ENCODE measurements at places on chromosomes 3 and 15.

- DNase-seq: no peak
Measured at GRCh38 chr15:58179741-58180381, 41.7 kb downstream of the AQP9 start.

DNA sequence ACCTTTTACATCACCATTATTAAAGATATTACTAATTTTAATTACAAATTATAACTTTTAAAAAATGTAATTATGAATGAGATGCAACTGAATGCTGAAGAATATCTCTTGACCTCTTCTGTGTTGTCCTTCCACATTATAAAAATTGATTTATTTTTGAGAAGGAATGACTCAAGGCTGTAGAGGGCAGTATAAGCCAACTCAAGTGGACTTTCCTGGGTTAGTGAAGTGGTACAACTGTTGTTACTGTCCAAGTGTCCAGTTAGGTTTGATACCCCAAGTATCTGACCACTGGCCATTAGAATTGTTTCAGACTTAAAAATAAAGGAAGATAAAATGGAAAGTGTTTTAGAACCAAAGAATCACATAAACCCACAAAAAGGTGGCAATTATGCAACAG lies 51.9 kb downstream of the BBX start:
- no peak for DNase-seq

DNA sequence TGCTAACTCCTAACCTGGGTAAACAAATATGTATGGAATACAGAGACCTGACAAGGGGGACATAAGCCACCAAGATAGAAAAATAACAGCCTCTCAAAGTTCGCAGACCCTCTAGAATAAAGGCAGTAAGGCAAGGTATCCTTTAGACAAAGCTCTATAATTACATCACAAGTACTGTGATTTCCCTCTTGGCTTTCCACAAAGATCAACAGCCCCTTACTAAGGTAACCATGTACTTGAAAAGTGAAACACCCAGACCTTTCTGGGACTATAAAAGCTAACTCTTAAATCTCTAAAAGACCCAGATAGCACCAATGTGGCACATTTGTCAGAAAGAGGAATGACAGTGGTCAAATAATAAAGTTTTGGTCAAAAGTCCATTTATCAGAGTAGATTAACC lies 51.9 kb downstream of the TBL1XR1 start:
- no peak for DNase-seq

DNA sequence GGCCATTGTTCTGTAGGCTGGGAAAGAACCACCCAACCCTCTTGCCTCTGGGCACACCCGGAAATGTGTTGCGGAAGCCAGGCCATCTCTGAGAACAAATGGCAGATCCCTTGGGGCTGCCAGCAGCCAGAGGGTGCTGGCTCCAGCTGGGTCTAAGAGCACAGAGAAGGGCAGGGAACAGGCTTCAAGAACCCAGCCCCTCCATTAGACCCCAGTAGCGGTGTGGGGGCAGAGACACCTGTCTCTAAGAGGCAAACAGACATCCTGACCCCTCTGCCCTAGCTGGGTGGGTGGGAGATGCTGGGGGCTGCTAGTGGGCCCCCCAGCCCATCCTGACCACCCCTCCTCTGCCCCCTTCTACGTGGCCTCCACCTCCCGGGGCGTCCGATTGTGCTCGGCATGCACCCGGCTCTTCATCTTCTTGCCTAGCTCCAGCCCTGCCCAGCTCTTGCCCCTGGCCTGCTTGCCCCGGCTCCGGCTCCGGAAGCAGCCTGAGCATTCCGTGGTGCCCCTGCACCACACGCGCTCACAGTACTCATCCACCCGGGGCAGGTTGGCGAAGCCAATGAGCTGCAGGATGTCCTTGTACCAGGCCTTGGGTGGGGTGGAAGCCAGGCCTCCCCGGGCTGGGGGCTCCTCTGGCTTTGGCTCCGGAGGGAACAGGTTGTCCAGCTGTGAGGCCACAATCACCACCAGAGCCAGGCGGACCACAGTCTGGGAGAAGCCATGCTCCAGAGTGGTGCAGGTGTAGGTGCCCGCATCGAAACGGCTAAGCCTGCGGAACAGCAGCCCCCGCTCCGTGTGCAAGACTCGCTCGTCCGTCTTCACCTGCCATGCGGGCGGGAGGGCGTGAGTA lies 9.4 kb downstream of the SEMA3G start:
- no peak for DNase-seq

GRCh38 chr3:56012721-56013120 lies 455.5 kb downstream of the ERC2 start:
- no peak for DNase-seq

- DNase-seq: no peak
Measured at GRCh38 chr3:149145974-149146373, 16.5 kb downstream of the HPS3 start.

GRCh38 chr15:79352206-79352605 lies 41.3 kb downstream of the TMED3 start:
- DNase-seq: no peak

GRCh38 chr3:40130721-40131120 lies 178.8 kb upstream of the EIF1B start:
- no peak for DNase-seq

- no peak for DNase-seq
Measured at GRCh38 chr3:197837282-197837681, 46.2 kb downstream of the LRCH3 start.

DNA sequence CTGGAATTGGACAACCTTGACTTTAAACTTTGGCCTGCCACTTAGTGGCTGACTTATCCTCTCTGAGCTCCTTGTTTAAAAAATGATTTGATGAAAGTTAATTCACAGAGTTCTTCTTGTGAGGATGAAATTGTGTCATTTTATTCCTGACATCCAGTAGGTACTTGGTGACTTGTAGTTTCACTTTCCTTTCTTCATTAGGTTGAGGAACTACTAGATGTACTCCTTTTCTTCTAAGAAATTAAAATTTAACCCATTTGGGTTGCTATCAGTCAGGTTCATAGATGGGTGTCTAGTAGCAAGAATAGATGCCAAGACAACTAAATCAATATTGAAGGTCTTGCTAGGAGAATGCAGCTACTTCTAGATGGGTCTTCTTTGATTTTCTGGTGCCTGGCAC lies 5.2 kb downstream of the NR1D2 start:
- DNase-seq: no peak

GRCh38 chr3:195150181-195151118 lies 120.5 kb downstream of the XXYLT1 start:
- DNase-seq: no peak

DNA sequence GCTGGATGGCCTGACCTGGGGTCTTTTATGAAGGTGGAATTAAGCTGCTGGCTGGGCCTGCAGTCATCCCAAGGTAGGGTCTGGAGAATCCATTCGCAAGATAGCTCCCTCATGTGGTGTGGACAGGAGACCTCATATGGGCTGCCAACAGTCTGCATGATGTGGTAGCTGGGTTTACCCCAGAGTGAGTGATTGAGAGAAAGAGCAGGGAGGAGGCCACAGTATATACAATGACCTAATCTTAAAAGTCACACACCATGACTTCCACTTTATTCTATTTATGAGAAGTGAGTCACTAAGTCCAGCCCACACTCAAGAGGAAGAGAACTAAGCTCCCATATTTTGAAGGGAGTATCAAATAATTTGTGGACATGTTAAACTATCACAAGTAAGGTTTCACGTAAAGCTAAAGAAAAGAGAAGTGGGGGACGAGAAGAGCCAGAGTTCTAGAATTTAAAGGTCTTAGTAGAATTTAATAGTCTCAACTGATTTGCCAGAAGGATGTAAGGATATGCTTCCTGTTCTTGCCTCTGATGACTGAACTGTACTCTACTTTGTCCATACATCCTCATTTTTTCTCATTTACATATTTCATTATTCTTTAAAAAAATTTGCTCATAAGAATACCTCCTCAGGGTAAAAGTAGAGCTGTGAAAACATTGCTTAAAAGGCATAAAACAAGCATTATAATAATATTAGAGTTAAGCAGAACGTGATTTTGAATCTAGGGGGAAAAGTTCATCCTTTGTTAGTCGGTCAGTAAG lies 184.4 kb downstream of the PEX5L start:
- no peak for DNase-seq

GRCh38 chr15:63482874-63483323 lies 21.5 kb upstream of the USP3 start:
- DNase-seq: no peak

DNA sequence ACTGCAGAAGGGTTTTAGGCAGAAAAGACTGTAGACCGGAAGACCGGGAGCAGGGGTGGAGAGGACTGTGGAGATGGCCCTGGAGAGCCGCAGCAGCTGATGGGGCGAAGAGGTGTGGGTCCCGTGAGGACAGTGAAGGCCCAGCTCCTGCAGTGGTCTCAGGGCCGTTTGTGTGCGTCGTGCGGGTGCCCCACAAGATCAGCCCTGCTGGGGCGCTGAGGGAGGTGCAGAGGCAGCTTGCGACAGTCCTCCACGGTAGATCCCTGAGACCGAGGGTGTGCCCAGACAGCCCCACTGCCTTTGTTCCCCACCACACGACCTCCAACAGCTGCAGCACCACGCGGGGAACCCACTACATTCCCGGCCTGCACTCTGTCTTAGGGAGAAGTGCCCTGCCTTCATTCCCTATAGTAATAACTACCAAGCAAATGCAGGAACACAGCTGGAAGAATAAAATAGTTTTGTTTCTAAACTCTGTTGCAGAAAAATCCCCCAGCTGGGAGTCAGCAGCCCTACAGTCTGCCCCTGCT lies 19.0 kb upstream of the CRABP1 start:
- no peak for DNase-seq

DNA sequence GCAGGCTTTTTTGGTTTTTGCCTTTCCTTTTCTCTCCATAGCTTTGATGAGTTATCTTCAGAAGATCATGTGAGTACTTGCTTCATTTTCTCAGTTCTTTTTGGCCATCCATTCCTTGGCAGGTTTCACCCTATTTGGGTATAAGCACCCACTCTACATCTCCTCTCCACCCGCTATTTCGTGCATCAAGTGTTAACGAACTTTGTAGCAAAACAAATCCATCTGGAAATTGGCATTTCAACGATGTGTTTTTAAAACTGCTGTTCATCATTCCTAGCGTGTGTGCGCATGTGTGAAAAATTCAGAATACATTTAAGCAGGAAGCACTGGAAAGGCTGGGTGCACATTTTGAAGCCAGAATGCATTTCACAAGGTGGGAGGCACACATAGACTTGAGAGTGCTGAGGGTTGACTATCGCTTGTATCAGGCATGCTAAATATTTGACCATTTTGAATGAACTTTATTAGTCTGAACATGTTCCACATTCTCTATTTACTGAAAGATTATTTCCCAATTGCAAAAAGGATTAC lies 89.7 kb upstream of the FHIT start:
- no peak for DNase-seq

- no peak for DNase-seq
Measured at GRCh38 chr15:53397041-53397616, 362.3 kb downstream of the WDR72 start.

DNA sequence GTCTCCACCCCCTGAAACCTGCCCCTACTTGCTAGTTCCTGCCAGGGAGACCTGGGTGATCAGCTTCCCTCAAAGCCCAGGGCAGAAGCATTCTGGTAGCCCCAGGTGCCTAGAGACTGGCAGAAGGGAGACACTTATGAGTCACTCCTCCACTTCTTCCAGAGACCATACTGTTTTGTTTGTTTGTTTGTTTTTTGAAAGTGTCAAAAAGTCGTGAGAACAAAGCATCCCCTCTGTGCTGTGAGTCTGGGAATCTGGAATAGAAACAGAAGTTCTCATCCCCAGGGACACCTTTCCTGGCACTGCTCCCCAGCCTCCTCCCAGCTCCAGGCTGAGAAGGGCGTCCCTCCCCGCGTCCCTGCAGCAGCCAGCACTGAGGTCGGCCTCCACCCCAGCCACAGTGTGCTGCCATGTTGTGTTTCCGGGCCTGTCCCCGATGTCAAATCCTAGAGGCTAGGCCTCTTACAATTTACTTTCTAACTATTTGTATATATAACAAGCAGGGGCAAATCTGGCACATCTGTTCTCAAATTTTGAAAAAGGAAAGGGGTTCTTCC lies 573.0 kb downstream of the RBMS3 start:
- no peak for DNase-seq

DNA sequence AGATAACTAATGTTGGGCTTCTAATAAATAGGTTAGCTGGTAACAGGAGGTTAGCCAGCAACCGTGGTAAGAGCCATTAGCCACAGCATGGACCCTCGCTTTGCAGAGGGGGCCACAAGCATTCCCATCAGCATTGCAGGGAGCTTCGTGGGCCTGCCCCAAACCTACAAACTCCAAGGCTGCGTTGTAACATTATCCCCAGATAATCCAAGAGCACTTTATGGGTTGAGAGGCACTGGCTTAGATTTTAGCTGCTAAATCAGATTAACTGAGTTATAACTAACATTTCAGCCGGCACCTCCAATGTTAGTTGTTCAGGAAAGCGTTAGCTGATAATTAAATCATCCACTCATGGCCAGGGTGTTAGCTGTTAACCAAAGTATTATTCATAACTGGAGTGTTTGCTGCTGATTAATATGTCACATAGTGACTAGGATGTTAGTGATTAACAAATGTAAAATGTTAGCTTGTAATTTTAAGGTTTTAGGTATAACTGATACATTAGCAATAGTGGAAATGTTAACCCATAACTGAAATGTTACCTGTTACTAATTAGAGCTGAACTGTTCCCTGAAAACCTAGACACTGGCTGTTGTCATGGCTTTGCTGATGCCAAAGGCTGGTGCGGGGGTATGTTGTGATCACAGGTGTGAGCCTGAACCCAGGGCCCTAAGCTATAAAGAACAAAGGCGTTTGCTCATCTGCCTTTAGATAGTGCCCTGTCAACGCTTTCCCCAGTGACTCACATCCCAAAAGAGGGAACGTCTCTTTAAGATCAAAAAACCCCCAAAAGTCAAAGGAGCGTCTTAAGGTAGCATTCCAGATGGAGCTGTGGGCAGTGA lies 56.2 kb downstream of the SLC6A6 start:
- no peak for DNase-seq

DNA sequence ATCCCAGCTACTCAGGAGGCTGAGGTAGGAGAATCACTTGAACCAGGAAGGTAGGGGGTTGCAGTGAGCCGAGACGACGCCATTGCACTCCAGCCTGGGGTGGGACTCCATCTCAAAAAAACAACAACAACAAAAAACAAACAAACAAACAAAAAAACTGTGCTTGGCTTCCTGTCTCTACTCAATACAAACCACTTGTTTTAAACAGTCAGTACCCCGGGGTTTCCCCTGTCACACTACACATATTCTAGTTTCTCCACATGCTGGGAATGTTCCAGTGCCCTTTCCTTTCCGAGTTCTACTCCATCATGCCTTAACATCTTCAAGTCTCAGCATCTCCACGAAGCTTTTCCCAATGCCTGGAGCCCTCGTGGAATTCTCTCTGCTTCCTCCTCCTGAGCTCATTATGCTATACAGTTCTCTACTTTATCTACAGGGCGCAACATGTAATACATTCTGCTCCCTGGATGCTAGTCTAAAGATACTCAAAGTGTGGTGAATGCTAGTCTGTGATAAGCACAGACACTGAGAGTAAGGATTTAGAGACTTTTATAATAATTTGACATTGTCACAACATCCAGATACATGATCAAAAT lies 7.8 kb downstream of the EMC3 start:
- no peak for DNase-seq

GRCh38 chr3:89262309-89262929 lies 155.0 kb downstream of the EPHA3 start:
- DNase-seq: no peak

DNA sequence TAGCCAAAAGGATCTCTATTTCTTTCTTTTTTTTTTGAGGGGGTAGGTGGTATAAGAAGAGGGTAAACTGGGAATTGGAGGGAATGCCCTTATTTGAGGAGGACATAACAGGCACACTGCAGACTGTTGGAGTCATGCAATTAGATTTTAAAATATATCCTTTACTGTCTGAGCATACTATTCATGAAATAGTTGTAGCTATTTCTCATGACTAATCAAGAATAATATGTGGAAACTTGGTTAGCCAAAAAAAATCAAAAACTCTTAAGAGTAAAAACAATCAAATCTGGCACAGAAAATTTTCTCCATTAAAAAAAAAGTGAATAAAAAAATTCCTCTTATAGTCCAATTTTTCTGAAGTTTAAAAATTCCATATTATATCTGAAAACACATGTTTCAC lies 174.9 kb downstream of the SCAPER start:
- DNase-seq: no peak

Measured in stimulated activated CD8-positive, alpha-beta memory T cell treated with anti-CD3 and anti-CD28 coated beads, Interleukin-4, amount 100 ng/mL, for 4 hours (primary cell).